ENCODE measurements at places on chromosomes 3 and 15. TPM values are rescaled to one million over a fixed set of nuclear protein-coding genes. Genes with fewer than 3 reads are reported as not detected.

CLDN1 gene
- total RNA-seq, result 85.2 TPM

DNA sequence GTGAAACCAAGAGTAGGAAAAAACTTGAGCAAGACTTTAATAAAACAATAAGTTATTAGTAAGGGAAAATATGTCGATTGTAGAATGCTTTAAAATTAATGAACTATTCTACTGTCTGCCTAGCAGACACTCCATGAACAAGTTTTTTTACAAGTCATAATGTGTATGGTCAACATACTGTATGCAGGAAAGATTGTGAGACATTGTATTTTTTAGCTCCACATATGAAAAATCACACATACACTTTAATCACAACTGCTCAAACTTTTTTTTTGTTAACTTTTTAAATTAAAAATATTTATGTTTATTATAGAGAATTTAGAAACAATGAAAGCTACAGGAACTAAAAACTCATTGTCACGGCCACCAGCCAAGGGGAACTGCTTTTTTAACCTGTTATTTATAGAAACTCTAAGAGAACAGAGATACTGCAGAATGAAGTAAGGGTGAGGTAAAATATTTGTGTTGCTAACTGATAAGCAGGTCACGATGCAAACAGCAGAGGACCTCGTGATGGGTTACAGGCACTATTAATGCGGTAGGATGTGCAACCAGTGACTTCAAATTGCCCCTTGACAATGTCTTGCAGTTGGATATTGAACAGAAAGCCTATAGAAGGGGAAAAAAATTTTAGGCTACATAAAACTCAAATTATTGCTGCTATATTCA lies 53.0 kb downstream of the THSD4 start:
- no peak overlapping the region for H3K4me3 ChIP-seq
- DNase-seq, result no peak
- no peak overlapping the region for H3K27ac ChIP-seq
- H3K36me3 ChIP-seq, result no peaks in the 10 kb centered on the region
- H3K4me1 ChIP-seq, result no peaks in the 10 kb centered on the region

DNA sequence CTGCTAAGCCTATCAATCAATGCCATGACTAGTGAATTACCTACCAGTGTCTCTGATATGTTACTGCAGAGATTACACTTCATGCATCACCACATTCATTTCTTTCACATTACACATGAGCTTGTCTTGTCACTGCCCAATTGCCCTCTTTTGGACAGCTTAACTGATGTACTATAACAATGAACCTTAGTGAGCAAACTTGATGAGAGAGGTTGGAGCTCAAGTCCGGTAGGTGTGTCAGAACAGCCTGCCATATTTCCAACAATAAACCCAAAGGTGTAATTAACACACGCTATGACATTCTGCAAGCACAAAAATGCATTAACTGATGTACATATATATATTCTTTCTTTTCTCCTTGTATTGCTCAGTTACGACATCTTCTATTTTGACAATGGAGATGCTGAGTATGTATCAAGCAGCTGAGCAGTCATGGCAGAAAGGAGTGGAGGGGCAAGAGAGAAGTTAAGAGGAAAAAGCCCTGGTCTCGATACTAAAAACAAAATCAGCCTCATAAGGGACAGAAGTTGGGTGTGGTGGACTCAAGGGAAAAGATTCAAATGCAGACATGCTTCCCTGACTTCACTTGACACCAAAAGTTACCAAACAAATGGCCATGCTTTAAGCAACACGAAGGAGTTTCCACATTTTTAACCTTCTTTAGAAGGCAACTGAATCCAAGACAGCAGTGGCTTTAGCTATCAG lies 538.2 kb downstream of the FOXP1 start:
- no peaks in the 10 kb centered on the region for H3K27me3 ChIP-seq
- H3K4me1 ChIP-seq, result peaks cover 3% of the 10 kb centered on the region
- H3K4me3 ChIP-seq, result no peak overlapping the region
- no peak for DNase-seq

- no peaks in the 10 kb centered on the region for H3K27me3 ChIP-seq
- no peak for DNase-seq
- no peaks in the 10 kb centered on the region for H3K36me3 ChIP-seq
- H3K4me1 ChIP-seq, result peaks cover 10% of the 10 kb centered on the region
- H3K4me3 ChIP-seq, result no peak overlapping the region
These were observed 63.0 kb upstream of the LMCD1 start for GRCh38 chr3:8438507-8439079.

DNA sequence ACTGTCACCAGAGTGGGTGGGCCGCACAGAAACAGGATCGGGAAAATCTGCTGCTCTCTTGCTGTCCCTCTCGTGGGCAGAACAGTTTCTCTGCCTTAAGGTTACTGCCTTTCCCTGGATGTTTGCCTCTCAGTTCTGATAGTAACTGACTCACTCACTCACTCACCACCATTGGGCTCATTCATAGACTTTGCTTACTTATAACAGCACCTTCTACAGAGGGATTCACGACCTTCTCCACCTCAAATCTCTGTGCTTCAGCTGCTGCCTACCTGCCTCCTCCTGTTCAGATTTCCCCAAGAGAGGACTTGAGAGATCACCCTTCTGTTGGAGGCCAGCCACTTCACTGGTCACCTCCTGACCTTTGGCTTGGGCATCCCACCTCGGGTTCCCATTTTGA lies 147.7 kb upstream of the ICE2 start:
- H3K36me3 ChIP-seq, result no peaks in the 10 kb centered on the region
- no peak overlapping the region for H3K27ac ChIP-seq
- no peaks in the 10 kb centered on the region for H3K4me1 ChIP-seq
- H3K4me3 ChIP-seq, result no peak overlapping the region

Measured in liver (tissue), 10 donors.